WTC11 (cell line): ENCODE measurements at places on chromosomes 12 and 14. TPM values are rescaled to one million over a fixed set of nuclear protein-coding genes. Genes with fewer than 3 reads are reported as not detected.
A peak's percentile ranks its signal among the peaks of the same experiment; 100 is the strongest.

DNA sequence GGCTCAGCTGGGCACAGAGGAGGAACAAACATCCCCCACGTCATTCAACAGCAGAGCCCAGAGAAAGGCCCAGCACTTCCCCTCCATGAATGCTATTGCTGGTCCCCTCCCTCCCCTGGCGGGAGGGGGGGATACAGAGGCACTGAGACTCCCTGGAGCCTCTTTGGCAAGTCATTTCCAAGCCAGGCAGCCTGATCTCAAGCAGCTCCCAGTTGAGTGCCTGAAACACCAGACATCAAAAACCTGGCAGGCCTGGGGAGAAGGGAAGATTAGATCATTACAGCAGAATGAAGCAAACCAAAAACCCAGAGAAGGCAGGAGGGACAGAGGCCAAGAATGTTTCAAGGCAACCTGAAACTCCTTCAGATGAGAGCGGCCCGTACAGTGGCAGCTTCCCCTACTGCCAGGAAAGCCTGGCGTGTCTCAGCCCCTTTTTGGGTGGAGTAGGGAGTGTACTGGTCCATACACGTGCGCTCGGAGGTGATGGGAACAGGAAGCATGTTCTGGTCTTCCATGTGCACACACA, 92.1 kb downstream of the LRRC74A start:
- no peak overlapping the region for H3K4me3 ChIP-seq
- peak overlapping the region; percentile 85 for H3K27ac ChIP-seq
- H3K27me3 ChIP-seq, result no peaks in the 10 kb centered on the region
- H3K36me3 ChIP-seq, result no peaks in the 10 kb centered on the region

DNA sequence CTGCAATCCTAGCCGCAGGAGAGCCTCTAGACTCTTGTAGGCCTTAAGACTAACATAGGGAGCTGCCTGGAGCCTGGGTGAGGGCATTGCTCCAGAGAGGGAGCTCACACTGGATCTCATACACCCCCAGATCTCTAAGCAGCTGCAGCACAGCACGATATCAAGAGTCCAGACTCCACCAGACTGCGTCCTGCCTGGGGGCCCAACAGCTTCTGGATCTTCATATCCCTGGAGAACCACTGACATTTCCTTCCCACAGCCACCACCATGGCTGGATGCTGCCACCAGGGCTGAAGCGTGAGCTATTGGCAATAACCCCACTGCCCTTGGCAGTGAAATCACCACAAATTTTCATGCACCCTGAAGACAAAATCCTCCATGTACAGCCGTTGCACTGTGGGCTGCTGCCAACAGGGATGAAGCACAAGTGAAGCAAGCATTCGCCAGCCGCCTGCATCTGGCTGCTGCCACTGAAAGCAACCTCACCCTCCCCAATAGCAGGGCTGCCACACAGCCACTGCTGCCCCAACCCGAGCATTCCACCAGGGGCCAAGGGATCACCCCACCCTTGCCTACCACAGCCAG, 28.2 kb downstream of the CACNA2D4 start:
- H3K27me3 ChIP-seq, result no peaks in the 10 kb centered on the region; the same call in 1 of the 2 replicates
- H3K27ac ChIP-seq, result no peak overlapping the region
- H3K36me3 ChIP-seq, result no peaks in the 10 kb centered on the region
- H3K4me3 ChIP-seq, result no peak overlapping the region
- no peak for DNase-seq
- no peaks in the 10 kb centered on the region for H3K4me1 ChIP-seq

DNA sequence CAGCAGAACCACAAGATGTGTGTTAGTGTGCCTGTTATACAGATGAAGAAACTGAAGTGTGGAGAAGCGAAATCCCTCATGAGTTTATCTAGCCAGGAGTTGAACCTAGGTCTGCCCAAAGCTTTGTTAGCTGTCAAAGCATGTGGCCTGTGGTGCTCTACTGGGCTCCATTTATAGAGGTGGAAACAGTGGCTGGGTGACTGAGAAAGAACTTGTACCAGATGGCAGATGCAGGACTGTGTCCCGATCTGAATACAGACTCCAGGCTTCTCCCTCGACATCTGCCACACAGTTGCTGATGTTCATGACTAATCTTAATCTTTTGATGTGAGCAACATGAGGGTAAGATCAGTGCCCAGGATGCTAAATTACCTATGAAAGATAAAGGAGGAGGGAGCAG, 89.1 kb downstream of the C12orf75 start:
- H3K4me3 ChIP-seq, result no peak overlapping the region
- H3K4me1 ChIP-seq, result no peaks in the 10 kb centered on the region
- DNase-seq, result no peak
- H3K27me3 ChIP-seq, result no peaks in the 10 kb centered on the region

DNA sequence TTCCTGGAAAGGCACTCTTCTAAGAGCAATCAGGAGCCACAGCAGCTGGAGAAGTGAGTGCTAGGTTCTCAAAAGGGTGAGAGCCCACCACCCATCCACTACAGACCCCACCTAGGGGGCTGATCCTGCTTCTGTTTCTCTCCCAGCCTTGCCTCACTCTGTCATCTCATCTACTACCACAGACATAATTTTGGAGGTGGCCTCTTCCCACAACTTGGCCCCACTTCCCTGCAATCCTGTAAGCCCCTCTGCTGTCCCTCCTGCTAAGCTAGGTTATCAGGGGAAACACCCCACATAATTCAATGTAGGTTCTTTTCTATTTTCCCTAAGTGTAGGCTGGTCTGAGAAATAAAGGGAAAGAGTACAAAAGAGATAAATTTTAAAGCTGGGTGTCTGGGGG, 16.5 kb downstream of the KRT76 start:
- peaks cover 18% of the 10 kb centered on the region for H3K27me3 ChIP-seq
- no peak overlapping the region for H3K4me3 ChIP-seq
- H3K4me1 ChIP-seq, result no peaks in the 10 kb centered on the region
- H3K36me3 ChIP-seq, result peaks cover 18% of the 10 kb centered on the region
- no peak for DNase-seq

DNA sequence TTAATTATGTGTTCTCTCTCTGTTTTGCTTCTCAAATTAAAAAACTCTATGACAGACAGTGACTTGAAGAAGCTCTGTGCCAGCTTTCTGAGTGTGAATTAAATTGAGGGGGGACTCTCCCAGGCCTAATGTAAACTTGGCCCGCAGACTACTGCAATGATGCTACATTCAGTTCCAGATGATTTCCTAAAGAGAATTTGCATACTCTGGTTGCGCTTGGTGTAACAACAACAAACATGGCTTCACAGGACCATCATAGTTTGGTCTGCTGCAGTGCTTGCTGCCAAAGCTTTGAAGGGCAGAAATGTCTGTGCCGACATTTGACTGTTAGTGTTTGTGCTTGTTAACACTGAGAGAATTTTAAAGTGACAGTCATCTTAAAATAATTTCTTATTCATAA, 25.0 kb downstream of the CFAP54 start:
- H3K27ac ChIP-seq, result no peak overlapping the region
- no peaks in the 10 kb centered on the region for H3K36me3 ChIP-seq
- no peak overlapping the region for H3K4me3 ChIP-seq
- no peaks in the 10 kb centered on the region for H3K27me3 ChIP-seq

GRCh38 chr14:81113176-81113575, 107.6 kb downstream of the GTF2A1 start:
- DNase-seq, result no peak
- H3K4me1 ChIP-seq, result peaks cover 9% of the 10 kb centered on the region; the same call in 1 of the 2 replicates
- H3K27me3 ChIP-seq, result peaks cover 3% of the 10 kb centered on the region; the same call in 1 of the 2 replicates
- no peak overlapping the region for H3K27ac ChIP-seq
- H3K4me3 ChIP-seq, result no peak overlapping the region

DNA sequence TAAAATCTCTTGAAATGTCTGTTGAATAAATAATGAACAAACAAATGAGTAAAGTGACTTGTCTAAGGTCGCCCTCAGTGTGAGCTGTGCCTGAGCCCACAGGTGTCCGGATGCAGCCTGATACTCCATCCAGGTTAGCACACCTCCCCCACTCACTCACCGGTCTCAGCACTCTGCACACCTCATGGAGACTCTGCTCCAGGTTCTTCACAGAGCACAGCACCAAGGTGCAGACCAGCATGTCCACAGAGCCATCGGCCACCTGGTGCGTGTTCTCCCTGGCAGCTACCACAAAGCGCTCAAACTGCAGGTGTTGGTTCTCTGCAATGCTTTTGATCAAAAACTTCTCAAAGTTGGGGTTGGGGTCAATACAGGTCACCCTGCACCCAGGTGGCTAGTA, 4.1 kb upstream of the KRT7 start:
- no peak overlapping the region for H3K4me3 ChIP-seq
- H3K27ac ChIP-seq, result no peak overlapping the region

DNA sequence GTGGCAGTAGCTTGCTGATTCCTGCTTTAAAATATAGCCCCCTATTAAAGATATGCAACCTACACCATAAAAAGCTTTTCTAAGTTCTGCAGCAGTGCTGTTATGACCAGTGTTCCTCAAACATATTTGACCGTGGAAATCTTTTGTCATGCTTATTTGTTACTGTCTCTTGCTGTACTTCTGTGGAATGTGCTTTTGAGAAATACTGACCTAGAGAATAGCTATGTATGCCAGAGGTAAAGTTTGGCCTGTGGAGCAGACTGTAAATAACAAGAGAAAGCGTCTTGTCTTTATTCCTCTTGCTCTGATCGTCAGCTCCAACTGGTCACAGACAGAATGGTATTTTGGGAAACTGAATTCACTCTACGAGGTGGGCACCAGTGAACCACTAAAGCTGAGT, 239.0 kb downstream of the FBXL14 start:
- peaks cover 16% of the 10 kb centered on the region for H3K4me1 ChIP-seq
- H3K4me3 ChIP-seq, result no peak overlapping the region
- H3K36me3 ChIP-seq, result no peaks in the 10 kb centered on the region

GRCh38 chr14:68682166-68683103, 110.4 kb downstream of the ZFP36L1 start:
- no peak overlapping the region for H3K4me3 ChIP-seq
- H3K27me3 ChIP-seq, result no peaks in the 10 kb centered on the region; the same call in 1 of the 2 replicates
- H3K27ac ChIP-seq, result 0 out of 2 replicates have a peak overlapping the region, but pooled peaks have one; percentile 39
- peaks cover 24% of the 10 kb centered on the region for H3K4me1 ChIP-seq
- no peak for DNase-seq

GRCh38 chr12:113933201-113933786, 32.8 kb downstream of the RBM19 start:
- peaks cover 20% of the 10 kb centered on the region for H3K36me3 ChIP-seq
- no peaks in the 10 kb centered on the region for H3K27me3 ChIP-seq

DNA sequence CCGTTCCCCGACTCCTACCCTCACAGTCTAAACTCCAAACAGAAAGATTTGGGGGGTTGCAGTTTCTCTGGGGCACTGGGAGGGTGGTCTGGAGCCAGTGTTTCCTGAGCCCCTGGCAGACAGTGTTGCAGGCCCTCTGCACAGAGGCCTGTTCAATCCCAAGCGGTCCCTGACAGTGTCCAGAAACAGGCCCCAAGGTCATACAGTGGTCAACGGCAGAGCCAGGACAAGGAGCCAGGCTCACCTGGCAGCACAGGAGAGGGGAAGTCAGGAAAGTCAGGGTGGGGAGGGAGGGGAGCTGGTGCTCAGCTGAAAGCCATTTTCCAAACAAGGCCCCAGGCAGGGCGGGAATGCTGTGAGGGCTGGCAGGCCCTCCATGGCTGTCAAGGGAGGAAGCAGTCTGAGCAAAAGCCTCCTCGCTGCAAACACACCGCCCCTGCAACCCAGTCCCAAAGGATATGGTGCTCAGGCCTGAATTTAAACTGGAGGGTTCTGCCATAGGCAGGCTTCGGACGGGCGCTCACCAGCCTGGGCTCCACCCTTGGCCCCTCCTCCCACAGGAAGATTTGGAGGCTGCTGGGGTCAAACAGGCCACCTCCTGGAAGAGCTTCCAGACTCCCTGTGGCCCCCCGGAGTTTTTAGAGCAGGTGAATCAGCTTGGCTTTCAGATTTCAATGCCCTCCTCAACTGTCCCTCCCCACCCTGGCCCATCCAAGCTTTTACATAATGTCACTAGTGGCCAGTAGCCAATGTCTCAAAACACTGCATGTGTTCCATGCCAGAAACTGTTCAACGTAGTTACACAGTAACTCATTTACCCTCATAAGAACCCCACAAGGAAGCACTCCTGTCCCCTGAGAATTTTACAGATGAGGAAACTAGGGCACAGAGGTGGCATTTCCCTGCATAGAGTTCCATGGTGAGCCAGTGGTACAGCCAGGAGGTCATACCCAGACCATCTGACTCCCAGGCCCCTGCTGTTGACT, 41.5 kb downstream of the CHGA start:
- peaks cover 28% of the 10 kb centered on the region for H3K4me1 ChIP-seq
- no peak overlapping the region for H3K27ac ChIP-seq
- no peak for DNase-seq
- H3K36me3 ChIP-seq, result peaks cover 13% of the 10 kb centered on the region
- H3K27me3 ChIP-seq, result no peaks in the 10 kb centered on the region
- no peak overlapping the region for H3K4me3 ChIP-seq

The ASCL1 gene
- total RNA-seq, result 0.07 to 0.14 TPM (median 0.07 TPM) in 3 replicates

The FERMT2 gene
- 87.8 to 97.7 TPM (median 92.8 TPM) in 3 replicates for total RNA-seq

The KCNJ8 gene
- 1.1 to 1.9 TPM (median 1.4 TPM) in 3 replicates for total RNA-seq

The GOLGA3 gene
- total RNA-seq, result 36.8 to 47.8 TPM (median 39.6 TPM) in 3 replicates

The OAS2 gene
- 0.27 to 0.48 TPM (median 0.28 TPM) in 3 replicates for total RNA-seq
